ENCODE measurements at places on chromosomes 2 and 18.

GRCh38 chr2:8119782-8120505, 561.9 kb upstream of the ID2 start:
- no peak for DNase-seq

DNA sequence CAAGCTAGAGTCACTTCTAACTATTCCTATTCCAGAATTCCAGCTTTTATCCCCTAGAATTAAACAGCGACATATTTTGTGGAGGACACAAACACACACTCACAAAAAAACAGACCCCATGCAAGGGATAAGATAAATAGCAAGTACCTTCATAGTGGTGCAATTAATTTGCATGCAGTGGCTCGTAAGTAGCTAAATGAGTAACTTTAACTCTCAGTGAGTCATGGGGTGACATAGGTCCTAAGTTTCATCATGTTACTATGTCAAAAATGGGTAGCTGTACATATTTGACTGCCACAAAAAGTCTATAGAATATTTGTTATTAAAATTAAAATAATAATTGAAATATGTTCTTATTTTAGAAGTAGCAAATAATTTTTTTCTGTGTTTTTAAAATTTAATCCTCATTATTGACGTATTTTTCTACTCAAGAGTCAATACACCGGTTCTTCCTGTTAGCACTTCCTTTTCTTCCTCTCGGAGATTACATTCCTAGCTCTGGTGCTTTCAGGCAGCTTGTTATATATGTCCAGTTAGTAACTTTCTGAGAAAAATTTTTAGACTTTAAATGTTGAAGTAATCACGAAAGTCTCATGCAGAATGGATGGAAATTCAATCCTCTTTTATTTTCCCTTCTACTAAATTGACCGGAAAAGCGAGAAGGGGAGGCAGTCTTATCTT, 247.0 kb downstream of the KCNH7 start:
- DNase-seq = no peak

- DNase-seq = no peak
Observed at GRCh38 chr2:20236496-20236895, 11.6 kb upstream of the SDC1 start.

DNA sequence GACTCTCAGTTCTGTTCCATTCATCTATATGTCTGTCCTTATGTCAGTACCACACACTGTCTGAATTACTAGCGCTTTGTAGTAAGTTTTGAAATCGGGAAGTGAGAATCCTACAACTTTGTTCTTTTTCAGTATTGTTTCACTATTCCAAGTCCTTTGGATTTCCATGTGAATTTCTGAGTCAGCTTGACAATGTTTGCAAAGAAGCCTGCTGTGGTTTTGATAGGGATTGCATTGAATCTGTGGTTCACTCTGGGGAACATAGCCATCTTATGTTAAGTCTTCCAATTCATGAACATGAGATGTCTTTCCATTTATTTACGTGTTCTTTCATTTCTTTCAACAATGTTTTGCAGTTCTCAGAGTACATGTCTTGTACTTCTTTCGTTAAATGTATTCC, 15.0 kb downstream of the SLC3A1 start:
- no peak for DNase-seq

- DNase-seq = no peak
Observed at GRCh38 chr2:207318181-207318628, 152.5 kb upstream of the KLF7 start.

DNA sequence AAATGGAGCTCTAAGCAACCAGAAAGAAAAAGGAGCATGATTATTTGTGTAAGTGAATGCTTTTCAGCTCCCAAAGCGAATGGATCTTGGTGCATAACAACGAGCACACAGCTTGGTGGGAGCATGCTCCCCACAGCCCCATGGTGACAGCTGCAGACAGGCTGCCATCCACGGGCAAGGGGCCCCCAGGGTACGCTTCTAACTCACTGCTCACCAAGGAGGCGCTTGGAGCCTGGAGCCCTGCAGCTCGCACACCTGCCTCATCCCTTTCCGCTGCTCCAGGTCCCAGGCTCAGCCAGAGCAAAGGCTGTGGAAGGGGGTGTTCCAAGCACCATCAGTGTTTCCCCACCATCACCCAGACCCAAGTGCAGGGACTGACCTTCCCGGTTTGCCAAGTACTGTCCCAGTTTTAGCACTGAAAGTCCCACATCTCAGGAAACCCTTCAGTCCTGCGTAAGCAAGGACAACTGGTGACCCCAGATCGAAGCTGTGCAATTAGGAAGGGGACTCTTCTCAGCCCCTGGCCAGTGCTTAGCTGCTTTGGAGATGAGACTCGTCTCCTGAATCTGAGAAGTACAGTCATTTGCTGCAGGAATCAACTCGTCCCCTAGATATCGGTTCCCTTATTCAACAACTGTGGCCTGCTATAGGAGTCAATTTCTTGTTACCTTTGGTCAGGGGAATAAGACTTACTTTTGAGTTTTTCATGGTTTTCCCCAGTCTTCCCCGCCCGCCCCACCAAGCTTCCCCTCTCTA, 50.0 kb upstream of the ATG16L1 start:
- DNase-seq = no peak

- DNase-seq = no peak
Observed at GRCh38 chr2:224851811-224852210, 135.6 kb upstream of the CCDC195 start.

- DNase-seq = no peak
Observed at GRCh38 chr2:111207851-111208250, 87.1 kb downstream of the BCL2L11 start.

DNA sequence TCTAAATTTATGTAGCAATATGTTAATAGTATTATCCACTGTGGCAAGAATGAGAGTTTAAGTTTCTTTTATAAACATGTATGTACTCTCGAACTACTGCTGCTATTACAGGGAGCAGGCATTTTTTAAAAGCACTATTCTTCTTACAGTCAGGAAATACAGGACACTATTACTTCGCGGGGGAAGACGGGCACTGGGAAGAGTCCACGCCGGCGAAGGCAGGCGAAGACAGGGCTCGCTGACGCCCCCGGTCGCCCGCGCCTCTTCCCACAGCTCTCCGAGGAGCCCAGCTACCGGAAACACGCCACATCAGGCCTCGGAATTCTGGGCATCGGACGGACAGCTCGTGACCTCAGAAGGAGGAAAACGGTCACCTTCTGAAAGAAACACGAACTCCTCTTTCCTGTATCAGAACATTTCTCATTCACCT, 90.2 kb downstream of the FAM161A start:
- peak; percentile 83 for DNase-seq

GRCh38 chr18:42893977-42894376, 221.5 kb downstream of the RIT2 start:
- DNase-seq = no peak

DNA sequence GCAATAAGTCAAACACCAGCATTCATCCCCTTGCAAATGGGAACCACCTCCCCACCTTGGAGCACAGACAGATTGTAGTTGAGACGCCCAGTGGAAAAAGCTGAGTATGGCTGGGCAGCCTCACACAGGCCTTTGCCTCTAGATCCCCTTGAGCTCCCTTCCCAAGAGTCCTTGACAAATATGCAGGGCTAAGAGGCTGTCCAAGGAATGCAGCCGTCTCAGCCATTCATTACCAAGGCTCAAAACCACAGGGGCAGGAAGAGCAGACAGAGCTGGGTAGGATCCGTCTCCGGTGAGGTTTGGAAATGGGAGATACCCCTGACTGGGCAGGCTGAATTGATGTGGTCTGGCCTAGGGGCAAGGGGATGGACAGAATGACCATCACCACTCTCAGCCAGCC, 557.1 kb downstream of the TNS1 start:
- no peak for DNase-seq

DNA sequence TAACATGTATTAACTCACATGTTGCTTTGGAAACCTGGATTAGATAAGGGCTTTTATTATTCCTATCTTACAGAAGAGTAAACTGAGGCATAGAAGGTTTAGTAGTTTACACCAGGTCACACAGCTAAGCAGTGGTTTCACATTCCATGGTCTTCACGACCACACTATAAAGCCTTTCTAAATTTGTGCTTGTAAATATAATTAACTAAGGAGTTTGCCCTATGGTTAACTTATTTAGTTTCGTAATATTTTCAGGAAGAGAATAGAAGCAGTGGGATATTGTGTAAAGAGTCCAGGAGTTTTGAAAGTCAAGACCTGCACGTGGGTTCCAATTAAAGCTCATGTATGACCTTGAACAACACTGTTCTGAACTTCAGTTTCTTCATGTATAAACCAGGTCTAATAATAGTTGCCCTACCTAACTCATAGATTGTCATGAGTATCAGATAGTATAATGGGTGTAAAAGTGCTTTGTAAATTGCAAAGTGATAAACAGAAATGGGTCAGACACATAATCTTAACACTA, 19.5 kb upstream of the SOS1 start:
- no peak for DNase-seq

- DNase-seq = no peak
Observed at GRCh38 chr2:203972066-203972465, 35.5 kb downstream of the ICOS start.

DNA sequence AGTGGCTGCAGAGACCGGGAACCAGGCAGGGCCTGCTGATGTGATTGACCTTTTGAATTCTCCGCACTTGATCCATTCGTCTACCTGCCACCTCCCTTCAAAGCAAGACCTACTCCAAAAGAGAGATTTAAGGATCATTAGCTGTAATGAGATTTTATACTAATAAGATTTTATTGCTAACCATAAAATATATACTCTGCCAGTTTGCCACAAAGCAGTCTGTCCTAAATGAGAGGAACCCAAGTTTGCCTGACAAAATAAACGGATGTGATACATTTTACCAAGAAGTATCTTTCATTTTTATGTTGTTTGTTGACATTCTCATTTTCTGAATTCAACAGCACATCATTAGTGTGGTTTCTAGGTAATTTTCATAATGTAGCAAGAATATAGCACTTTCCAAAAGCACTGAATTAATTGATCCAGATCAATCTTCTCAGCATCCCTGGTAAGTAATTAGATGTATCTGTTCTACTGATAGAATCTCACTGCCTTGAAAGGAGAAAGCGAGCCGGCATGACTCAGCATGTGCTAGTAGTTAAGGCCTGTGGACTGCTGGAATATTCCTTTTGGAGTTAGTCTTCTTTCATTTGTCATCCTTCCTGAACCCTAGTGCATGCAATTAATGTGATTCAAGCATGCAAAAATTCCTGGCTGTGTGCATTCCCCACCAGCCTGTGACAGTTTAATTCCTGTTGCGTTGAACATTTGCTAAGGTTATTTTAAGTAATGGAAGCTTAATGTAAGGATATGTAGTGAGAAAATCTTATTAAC, 128.5 kb downstream of the ARL6IP6 start:
- no peak for DNase-seq

DNA sequence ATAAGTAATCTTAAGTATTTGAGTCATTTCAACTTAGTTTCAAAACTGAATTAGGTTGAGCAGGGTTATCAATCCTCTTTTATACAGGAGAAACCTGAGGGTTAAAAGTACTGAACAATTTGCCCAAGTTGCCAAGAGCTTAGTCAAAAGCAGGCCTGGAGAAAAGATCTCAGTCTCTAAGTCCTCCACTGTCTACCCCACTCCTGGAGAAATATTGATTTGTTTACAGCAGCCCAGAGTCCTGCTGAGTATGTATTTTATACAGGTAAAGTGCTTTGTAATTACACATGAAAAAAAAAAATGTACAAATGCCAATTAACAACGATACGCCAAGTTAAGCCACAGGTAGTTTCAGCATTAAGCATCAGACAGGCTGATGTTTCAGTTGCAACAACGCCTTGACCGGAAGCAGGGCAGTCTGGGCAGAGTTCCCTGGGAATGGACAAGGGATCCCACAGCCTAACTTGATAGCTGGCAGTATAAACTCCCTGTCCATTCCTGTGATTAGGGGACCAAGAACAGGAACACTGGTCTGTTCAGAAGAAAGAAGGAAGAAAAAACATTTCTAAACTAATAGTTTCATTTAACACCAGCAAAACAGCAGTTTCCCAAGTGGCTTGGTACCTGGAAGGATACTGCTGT, 132.9 kb downstream of the MYO5B start:
- DNase-seq = no peak

DNA sequence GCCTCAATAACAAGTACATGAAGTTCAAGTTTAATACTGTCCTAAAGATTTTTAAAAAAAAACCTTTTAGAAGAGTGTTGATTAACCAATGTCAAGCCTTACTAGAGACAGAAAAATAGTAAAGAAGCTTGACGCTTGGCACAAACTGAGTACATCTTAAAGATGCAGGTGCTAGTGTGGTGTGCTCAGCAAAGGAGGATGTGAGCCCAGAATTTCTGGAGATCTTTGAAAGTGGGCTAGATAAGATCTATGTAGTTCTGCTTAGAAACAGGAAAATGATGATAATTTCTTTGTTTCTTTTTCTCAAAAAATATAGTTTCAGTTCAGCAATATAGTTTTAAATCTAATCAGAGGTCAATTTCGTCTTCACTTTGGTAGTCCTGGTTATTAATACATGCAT, 118.3 kb upstream of the KLHL14 start:
- no peak for DNase-seq

GRCh38 chr2:219713110-219713509, 85.7 kb downstream of the SLC4A3 start:
- DNase-seq = no peak

DNA sequence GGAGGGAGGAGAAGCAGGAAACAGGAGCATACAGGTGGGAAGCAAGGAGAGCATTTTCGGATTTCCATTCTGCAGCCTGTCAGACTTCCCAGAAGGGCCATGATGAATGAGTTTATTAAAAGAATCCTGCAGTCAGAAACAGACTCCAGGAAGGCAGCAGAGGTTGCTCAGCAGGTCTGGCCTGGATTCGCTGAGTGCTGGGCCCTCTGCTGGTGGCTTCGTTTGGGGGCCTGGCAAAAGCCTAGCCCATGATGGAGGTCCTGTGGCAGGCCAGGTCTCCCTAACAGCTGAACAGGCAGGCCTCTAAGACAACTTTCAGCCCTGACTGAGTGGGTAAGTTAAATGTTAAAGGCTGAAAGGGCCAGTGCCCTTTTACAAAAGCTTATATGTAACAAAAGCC, 108.2 kb upstream of the CAPN13 start:
- peak; percentile 32 for DNase-seq

DNA sequence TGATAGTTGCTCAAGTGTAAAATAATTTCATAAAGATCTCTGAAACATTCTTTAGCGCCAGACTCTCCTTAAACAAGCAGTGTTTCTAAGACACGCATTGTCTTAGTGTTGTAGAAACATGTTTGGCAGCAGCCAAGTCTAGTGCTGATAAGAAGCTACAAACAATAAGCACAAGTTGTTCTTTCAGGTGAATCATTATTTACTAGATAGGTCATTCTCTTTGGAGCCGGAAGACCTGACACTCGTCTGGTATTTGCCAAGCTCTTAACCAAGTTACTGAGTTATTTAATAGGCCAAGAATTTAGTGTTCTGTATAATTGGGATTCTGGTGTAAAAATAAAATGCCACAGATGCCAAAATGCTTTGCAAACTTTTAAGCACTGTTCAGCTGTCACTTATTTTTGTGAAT, 852.1 kb downstream of the CPS1 start:
- DNase-seq = peak; percentile 50

DNA sequence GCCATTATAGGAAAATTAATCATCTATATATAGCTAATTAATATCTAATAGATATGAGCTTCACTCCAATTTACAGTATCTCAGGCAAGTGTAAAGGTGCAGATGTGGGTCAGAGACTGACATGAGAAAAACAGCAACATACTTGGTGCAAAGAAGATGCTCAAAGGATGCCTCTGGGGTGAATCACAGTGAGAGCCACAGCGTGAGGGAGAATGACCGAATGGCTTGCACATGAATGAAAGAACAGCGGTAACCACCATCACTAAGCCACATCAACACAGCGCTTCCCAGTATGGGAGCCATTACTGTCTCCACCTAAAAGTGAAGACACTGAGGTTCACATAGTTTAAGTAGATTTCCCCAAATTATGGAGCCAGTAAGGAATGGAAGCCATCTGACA, 423.4 kb upstream of the ID2 start:
- DNase-seq = no peak

All from urothelium cell line (cell line).